Stimulated activated CD8-positive, alpha-beta memory T cell treated with anti-CD3 and anti-CD28 coated beads, Interleukin-7, amount 100 ng/mL, for 1 hour (primary cell): ENCODE measurements at places on chromosomes 5 and 9.

- DNase-seq, result no peak
Observed at GRCh38 chr9:98365227-98365669, 109.8 kb upstream of the TBC1D2 start.

DNA sequence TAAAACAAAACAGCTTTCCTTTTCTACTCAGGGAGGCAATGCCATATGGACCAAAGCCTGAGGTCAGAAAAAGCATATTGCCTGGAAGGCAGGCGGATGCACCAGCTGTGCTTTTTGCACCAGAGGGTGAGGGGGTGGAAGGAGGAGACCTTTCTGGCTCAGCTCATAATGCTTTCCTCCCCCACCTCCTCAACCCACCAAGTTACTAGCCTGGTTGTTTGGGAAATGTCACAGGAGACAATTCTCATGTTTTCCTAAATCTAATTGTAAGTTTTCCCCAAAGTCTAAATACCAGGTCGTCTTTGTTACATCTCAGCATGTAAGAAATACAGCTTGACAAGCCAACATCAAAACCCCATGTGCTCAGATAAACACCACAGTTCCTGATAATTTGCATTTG, 72.6 kb upstream of the DMRTA1 start:
- no peak for DNase-seq

DNA sequence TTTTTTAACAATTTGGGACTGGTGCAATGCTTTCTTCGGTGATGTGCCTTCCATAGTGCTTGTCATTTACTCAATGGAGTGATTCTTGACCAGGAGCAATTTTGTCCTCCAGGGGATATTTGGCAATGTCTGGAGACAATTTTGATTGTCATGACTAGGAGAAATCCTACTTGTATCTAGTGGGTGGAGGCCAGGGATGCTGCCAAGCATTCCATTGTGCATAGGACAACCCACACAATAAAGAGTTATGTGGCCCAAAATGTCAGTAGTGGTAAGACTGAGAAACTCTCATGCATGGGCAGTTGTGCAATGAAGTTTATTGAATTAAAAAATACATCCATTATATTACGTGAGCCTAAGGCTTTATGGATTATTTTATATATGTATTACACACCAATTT, 70.5 kb downstream of the FOCAD start:
- no peak for DNase-seq

- DNase-seq, result no peak
Observed at GRCh38 chr9:34378376-34379060, 1.8 kb upstream of the MYORG start.

DNA sequence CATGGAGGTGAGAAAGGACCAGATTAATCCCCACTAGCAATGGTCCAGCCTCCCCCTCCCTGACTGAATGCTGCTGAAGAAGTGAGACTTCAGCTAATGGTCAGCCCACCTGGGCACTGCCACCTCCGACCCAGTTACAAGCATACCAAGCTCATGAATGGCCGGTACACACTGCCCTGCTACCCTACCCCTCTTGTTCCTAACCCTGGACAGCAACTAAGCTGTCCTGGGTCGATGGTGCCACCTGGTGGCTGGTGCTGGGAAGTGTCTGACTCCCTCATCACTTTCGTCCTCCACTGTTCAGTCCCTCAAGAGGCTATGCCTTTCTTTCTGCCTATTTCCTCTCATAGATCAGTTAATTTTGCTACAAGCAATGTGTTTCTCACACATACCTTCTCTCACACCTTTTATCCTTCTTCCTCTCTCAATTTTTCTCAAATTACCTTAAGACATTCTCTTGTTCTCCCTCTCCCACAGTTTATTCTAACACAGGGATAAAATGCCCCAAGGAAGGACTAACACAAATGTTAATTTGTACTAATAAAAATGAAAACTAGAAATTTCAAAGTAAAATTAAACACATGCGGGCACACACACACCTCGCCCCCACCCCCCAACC, 42.4 kb downstream of the PAX5 start:
- no peak for DNase-seq

DNA sequence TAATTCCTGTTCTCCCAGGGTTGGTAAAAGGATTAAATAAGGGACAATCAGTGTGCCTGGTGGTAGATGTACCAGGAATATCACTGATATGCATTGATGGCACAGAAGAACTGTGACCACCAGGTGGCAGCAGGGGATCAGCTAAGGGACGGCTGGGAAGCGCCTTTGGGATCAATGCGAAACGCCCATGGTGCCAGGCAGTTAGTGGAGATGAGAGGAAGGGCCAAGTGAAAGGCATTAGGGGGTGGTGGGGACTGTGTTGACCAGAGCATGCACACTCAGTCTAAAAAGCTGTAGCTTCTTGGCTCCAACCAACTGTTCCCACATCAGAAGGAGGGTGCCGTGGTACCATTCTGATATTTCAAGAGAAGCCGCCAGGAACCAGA, 55.6 kb downstream of the ARHGEF37 start:
- DNase-seq, result peak; percentile 26

DNA sequence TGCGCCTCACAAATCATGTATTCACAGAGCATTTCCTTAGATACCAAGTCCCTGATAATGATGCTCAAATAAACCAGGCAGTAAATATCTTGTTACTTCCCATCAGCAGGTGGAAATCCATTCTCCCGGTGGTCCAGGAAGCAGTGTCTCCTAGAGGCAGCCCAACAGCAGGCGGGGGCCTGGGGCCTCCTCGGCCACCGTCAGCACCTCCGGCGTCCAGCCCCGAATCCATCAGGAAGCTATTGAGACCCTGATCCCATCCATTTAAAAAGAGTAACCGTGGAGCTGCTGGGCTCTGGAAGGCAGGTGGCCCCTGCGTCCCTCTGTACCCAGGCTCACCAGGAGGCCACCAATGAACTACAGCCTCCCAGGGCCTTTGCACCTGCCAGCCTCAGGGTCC, 54.0 kb downstream of the VAV2 start:
- no peak for DNase-seq

GRCh38 chr5:53478411-53479044, 1.9 kb upstream of the FST start:
- DNase-seq, result no peak

- DNase-seq, result no peak
Observed at GRCh38 chr9:107170801-107171200, 112.3 kb upstream of the RAD23B start.

GRCh38 chr9:124884376-124884775, 22.4 kb downstream of the ARPC5L start:
- no peak for DNase-seq

- no peak for DNase-seq
Observed at GRCh38 chr9:114774524-114774923, 31.3 kb downstream of the TNFSF15 start.

GRCh38 chr5:128630121-128630520, 92.1 kb upstream of the FBN2 start:
- no peak for DNase-seq

GRCh38 chr5:10578869-10579268, 15.0 kb downstream of the ANKRD33B start:
- no peak for DNase-seq

GRCh38 chr9:88803546-88804253, 187.6 kb upstream of the S1PR3 start:
- no peak for DNase-seq

GRCh38 chr5:143898916-143899591, 87.1 kb downstream of the HMHB1 start:
- no peak for DNase-seq

DNA sequence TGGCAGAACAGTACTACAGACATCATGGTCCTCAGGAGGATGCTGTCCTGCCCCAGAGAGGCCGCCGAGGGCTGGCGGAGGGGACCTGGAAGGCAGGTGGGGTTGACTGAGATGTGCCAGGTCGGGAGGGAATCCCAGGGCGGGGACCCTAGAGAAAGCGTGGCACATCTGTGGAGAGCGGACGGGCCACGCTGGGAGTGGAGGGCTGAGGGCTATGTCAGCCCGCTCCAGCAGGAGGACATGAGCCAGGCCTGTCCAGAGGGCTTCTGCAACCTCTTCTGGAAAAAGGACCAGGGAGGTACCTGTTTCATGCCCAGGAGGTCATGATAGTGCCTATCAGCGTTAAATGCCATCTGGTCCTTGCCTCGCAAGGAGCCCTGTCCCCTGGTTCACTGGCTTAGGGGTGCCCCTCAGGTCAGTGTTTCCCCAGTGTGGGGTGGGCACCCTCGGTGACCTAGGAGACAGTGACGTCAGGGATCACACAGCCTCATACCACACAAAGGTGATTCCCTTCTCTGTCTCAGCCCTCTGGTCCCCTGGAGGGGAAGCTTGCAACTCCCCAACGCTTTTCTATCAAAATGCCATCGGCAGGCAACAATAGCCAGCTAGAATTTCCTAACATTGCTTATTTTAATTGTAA, 103.6 kb upstream of the IER5L start:
- DNase-seq, result no peak

- DNase-seq, result no peak
Observed at GRCh38 chr5:144198386-144198785, 27.7 kb downstream of the KCTD16 start.

GRCh38 chr5:150298701-150299451, 3.8 kb downstream of the ARSI start:
- no peak for DNase-seq

DNA sequence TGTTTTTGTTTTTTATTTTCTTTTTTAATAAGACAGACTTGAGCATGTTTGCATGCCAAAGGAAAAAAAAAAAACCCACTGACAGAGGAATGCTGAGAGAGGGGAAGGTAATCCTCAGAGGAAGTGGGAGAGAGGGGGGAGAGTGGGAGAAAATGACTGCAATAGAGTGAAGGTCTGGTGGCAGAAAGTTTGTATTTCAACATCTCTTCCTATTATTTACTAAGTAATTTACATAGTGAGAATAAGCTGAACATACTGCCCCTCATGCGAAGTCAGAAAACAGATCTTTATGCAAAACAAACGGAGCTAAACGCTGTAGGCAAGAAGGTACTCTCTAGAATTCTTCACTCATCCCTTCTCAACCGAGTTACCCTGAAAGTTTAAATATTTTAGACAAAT, 45.0 kb downstream of the ELL2 start:
- no peak for DNase-seq

DNA sequence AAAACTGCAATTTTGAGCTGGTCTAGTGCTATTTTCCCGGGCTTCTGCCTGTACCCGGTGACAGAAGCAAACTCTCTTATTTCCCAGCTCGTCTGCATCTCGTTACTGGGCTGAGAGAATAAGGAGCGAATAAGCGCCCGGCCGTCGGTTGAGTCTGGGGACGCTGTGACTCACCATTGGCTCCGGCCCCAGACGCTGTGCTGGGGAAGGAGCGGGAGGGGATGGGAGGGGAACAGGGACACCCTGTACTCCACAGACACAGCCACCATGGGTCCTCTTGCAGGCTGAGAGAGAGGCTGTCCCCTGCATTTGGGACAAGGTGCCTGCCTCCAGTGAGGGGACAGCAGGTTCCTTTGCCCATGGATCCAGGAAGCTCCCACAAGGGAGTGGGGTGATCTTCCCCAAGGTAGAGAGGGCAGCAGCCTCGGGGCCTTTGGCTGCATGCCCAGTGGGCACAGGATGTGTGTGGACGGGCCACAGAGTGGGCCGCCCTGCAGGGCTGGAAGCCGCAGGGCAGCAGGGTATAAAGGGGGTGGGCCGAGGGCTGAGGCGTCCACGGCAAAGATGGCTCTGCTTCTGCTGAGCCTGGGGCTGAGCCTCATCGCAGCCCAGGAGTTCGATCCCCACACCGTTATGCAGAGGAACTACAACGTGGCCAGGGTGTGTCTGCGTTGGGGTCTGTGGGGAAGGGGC, at the start of gene LCN9:
Gene LCN9 (plus strand): TSS at position 552 of the 693 bp plus-strand sequence. CDS start 13 bp downstream, at position 565.
- no peak for DNase-seq

DNA sequence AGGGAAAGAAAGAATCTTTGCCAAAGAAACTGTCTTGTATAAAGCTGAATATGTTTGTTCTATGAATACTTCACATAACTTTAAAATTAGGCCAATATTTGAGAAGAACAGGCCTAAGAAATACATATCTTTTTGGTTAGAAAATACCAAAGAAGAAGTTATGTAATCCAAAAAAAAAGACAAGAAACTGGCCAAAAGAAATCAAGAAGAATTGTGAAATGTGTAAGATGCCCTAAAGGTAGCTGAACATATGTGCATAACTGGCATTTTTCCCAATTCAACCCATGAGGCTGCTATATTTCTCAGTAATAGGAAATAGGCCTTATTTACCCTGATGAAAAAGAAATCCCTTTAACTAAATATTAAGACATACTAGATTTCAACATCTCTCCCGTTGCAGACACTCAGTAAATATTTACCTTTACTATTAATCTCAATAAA, 290.0 kb downstream of the CETN3 start:
- DNase-seq, result no peak

GRCh38 chr5:18244309-18244708, 610.0 kb downstream of the TAF11L14 start:
- no peak for DNase-seq

DNA sequence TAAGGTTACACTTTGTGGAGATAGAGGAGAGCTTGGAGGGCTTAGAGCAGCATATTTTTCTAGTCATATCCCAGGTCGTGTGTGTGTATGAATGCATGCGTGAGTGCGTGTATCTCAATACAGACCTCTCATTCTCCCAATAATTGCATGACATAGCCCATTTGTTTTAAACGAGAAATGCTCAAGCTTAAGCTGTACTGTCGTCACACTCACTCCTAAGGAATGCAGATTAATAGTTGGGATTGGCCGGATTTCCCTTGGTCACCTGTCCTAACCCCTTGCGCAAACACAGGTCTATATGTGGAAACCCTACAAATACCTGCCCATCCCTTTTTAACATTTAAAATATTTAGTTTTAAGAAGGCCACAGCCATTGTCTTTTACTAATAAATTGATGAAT, 165.8 kb downstream of the SEMA5A start:
- no peak for DNase-seq

DNA sequence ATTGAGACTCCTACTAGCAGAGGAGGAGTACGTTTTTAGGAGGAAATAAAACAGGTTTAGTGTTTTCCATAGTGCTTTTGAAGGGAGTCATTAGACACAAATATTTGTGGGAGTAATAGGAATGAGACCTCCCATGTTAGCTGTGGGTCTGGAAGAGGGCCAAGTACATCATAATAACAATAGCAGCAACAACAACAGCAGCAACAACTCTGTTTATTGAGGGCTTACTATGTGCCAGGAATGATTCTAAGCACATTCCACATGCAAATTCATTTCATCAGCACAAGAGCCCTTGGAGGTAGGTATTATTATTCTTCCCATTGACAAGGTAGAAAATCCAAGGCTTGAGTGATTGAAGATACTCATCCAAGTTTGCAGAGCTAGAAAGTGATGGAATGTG, 384.2 kb upstream of the RPS23 start:
- no peak for DNase-seq

DNA sequence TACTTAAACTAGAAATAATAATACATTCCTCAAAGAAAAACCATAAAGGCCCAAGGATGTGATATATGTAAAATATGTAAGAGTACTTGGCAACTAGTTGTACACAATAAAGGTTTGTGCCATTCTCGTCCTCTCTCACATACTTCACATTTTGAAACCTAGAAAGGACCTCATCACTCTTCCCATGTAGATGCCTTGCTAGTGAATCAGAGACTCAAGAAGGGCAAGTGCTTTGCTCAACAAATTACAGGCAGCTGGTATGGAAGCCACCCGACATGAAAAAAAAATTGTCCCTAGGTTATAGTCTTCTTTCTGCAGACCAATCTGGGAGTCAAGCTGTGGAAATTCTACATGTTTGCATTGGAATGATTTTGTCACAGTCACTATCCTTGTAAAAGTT, 31.7 kb downstream of the ADRB2 start:
- DNase-seq, result no peak

- DNase-seq, result no peak
Observed at GRCh38 chr5:43312076-43312661, 1.0 kb downstream of the HMGCS1 start.
